ENCODE measurements at places on chromosomes 7 and 10.

DNA sequence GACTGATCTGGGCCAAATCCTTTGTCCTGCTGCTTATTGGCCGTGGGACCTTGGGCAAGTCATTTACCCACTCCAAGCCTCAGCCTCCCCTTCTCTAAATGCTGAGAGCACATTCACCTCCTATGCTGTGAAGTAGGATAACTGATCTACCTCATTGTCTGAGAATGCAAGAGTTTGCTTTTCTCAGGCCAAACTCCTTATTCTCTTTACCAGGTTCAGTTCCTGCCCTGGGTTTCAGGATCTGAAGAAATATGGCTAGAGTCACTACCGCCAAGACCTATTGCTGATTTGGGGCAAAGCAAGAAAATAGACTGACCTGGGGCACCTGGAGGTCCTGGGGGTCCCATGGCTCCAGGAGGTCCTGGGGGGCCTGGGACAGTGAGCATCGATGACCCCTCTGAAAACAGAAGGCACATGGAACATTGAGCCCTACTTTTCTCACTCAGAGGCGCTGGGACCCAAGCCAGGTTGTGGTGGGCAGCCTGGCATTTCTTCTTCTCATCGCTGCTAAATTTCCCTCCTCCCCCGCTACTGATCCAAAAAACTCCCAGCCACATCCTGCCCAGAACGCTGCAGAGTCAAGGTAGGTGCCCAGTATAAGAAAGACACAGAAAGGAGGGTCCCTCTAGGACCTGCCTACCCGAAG lies 42.4 kb downstream of the COL17A1 start:
- DNase-seq, result no peak

DNA sequence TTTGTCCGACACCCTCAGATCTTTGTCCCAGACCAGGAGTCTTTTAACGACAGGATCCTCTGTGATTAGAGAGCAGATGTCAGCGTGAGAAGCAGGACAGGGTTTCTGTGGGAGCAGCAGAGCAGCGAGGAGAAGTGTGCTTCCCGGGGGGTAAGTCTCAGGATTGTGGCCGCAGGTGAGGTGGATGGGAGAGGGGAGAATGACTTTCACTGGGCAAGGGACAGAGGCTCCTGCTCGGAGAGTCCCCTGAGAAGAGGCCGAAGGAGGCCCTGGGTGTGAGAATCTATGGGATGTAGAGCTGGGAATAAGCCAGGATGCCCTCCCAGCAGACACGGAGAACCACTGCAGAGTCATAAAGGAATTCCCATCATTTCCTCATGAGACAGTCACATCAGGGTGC lies 10.4 kb upstream of the RBAK start:
- no peak for DNase-seq

- no peak for DNase-seq
Measured at GRCh38 chr10:71077143-71077581, 135.2 kb upstream of the UNC5B start.

DNA sequence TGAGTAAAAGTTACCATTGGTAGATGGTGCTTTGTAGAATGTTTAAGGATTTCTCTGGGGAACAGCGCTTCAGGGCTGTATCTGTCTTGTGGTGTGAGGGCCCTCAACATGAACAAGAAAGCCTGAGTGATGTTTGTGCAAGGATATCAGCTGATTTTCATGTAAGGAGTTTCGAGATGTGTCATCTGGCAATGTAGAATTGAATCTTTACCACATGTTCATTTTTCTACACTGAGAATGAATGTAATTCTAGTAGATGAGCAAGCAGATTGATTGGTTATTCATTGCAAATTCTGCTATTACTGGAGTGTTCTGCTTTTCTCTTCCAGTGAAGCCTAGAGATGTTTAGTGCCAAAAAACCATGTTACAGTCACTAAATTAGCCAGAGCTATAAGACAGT lies 87.7 kb downstream of the ST7 start:
- DNase-seq, result no peak

DNA sequence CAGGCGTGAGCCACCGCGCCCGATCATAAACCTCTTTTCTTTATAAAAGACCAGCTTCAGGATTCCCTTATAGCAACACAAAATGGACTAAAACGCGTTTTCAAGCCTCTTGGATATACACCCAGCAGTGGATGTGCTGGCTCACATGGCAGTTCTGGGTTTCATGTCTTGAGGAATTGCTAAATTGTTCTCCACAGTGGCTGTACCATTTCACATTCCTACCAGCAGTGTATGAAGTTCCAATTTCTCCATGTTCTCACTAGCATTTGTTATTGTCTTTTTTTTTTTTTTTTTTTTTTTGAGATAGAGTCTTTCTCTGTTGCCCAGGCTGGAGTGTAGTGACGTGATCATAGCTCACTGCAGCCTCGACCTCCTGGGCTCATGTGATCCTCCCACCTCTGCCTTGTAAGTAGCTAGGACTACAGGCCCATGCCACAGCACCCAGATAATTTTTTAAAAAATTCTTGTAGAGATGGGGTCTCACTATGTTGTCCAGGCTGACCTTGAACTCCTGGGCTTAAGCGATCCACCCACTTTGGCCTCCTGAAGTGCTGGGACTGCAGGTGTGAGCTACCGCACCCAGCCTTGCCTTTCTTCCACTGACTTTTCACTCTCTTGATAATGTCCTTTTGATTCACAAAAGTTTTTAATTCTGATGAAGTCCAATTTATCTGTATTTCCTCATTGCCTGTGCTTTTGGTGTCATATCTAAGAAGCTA lies 17.4 kb downstream of the TECPR1 start:
- DNase-seq, result no peak

GRCh38 chr7:41098402-41098801 lies 604.5 kb downstream of the INHBA start:
- no peak for DNase-seq

- DNase-seq, result peak; percentile 77
Measured at GRCh38 chr7:2247141-2247995, 5.3 kb downstream of the NUDT1 start.

- DNase-seq, result no peak
Measured at GRCh38 chr10:56469482-56469881, 108.4 kb upstream of the ZWINT start.

- DNase-seq, result peak; percentile 66
Measured at GRCh38 chr10:102632394-102633111, 11.7 kb upstream of the TRIM8 start.

GRCh38 chr10:108783897-108784296 lies 1139.4 kb downstream of the XPNPEP1 start:
- DNase-seq, result peak; percentile 66

- DNase-seq, result peak; percentile 81
Measured at GRCh38 chr10:6072215-6072934, 10.2 kb upstream of the IL2RA start.

DNA sequence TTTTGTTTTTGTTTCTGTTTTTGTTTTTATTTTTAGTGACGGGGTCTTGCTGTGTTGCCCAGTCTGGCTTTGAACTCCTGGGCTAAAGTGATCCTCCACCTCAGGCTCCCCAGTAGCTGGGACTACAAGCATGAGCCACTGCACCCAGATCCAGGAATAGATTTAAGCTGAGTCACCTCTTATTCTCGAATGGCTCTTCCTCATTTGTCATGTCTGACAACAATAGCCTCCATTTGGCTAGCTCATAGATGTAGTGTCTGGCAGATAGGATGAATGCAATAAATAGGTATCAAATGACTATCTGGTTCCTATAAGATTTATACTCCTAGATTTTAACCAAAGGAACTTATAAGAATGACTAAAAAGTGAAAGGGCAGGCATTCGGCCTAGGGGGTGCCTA lies 172.9 kb downstream of the TMEM26 start:
- no peak for DNase-seq

- DNase-seq, result no peak
Measured at GRCh38 chr10:118944959-118945633, 84.4 kb upstream of the NANOS1 start.

DNA sequence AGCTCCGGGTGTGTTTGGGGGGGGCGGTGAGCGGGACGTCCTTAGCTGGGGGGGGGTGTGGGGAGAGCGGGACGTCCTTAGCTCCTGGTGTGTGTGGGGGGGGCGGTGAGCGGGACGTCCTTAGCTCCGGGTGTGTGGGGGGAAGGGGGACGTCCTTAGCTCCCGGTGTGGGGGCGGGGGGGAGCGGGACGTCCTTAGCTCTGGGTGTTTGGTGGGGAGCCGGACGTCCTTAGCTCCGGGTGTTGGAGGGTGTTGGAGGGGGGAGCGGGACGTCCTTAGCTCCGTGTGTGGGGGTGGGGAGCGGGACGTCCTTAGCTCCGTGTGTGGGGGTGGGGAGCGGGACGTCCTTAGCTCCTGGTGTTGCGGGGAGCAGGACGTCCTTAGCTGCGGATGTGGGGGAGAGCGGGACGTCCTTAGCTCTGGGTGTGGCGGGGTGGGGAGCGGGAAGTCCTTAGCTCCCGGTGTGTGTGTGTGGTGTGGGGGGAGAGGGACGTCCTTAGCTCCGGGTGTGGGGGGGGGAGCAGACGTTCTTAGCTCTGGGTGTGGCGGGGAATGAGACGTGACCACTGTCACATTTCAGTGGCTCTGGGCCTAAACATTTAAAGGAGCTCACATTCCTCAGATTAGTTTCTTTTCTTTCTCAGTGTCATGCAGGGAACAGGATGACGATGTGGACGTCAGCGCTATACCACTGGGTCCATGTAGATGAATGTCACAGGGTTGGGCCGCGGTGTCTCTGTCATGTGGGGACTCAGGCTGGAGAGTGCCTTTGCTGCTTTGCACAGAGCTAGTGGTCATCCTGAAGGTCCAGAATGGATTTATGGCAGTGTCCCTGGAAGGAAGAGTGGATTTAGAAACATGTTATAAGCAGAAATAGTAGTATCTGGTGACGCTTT lies 7.5 kb downstream of the DYNC2I1 start:
- DNase-seq, result peak; percentile 85

All from activated CD4-positive, alpha-beta T cell treated with anti-CD3 and anti-CD28 coated beads, Interleukin-2, amount 10 ng/mL, durations not matched to agents 24 days and 14 days (primary cell).